ENCODE measurements at places on chromosomes 7 and 10.
A peak's percentile ranks its signal among the peaks of the same experiment; 100 is the strongest.

DNA sequence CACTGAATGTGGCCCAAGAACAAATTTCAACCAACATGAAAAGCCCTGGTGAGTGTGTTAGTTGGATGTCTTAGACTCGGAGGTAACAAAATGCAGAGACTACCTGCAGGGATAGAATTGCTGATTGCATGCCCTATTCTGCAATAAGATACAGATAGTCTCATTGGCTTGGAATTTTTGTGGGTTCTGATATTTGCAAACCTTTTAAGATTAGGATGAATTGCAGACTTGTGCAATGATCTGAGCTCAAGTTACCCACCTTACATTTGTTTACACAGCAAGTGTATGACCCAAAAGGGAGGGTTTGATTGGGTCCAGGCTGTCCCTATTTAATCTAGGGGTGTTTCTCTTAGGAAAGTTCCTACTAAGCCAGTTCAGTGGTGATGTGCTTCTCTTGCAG is 45.4 kb downstream of the GPR37 start:
- DNase-seq, result no peak

DNA sequence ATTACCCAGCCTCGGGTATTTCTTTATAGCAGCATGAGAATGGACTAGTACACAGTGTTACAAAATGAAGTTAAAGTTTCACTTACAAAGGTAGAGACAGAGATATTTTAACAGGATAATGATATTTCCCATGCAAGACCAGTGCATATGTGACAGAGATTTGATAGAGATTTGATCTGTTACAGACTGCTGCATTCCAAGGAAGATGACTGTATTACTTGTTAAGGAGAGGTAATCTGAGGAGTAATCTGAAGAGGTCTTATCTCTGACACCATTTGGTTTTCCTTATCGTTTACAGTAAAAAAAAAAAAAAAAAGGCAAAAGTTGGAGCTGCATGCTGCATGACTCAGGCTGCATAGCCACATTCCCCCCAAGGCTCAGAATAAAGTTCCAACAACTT is 289.6 kb downstream of the POM121L12 start:
- no peak for DNase-seq

DNA sequence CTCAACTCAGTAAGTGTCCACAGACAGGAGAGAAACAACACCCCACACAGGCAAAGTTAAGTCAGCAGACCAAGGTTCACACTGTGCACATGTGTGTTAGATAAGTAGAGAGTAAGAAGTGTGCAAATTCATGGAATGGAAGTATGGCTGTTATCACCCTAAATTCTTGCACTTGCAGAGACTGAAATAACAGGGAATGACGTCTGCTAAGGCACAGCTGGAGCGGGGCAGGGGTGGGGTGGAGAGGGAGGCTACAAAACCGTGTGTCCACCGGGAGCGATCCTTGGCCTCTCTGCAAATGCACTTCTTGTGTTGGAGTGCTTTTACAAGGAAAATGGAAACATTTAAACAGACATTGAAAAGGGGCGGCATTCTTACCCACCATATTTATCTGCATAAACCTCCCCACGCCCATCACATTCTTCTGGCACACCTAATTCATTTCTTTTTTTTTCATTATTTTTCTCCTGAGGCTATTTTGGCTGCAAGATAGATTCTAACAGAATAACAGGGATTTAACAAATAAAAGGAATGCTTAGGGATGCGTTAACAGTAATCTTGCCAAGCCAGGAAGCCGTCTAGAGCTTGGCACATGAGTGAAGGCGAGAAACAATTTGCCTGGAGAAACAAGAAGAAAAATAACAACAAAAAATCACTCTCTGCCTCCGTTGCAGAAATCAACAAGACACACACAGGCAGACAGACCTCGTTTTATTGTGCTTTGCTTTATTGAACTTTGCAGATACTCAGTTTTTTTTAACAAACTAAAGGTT is 30.1 kb downstream of the TNS3 start:
- DNase-seq, result no peak

GRCh38 chr7:29958667-29959358 is 30.8 kb downstream of the SCRN1 start:
- DNase-seq, result no peak

- DNase-seq, result no peak
Measured at GRCh38 chr7:26443751-26444150, 152.1 kb downstream of the SNX10 start.

GRCh38 chr7:123588376-123588775 is 13.2 kb upstream of the ASB15 start:
- no peak for DNase-seq

DNA sequence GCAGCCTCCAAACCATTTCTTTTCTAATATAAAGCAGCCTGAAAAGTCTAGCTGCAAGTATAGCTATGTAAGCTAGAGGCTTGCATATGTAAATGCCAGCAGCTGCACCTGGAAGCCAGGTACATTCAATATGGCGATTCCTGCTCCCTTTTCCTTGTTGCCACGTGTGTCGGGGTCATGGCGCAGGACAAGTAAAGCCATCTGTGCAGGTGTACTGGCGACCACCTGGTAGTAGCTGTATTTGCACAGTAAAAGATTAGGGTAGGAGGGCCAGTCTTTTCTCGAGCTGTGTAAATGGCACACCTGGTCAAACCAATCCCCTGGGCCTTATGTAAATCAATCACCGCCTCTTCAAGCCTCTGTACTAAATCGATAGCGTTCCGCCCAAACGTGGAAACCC is 484.5 kb downstream of the MAGI2 start:
- DNase-seq, result no peak

GRCh38 chr7:35729061-35729783 is 34.3 kb upstream of the HERPUD2 start:
- no peak for DNase-seq

GRCh38 chr10:76211691-76212090 is 780.3 kb downstream of the LRMDA start:
- no peak for DNase-seq

GRCh38 chr10:13705526-13706174 is 118.9 kb downstream of the PRPF18 start:
- peak; percentile 37 for DNase-seq

- peak; percentile 72 for DNase-seq
Measured at GRCh38 chr7:51430480-51431086, 114.0 kb upstream of the COBL start.

- no peak for DNase-seq
Measured at GRCh38 chr10:26314265-26315013, 97.9 kb downstream of the GAD2 start.

- no peak for DNase-seq
Measured at GRCh38 chr10:4867520-4868356, 41.7 kb downstream of the AKR1E2 start.

DNA sequence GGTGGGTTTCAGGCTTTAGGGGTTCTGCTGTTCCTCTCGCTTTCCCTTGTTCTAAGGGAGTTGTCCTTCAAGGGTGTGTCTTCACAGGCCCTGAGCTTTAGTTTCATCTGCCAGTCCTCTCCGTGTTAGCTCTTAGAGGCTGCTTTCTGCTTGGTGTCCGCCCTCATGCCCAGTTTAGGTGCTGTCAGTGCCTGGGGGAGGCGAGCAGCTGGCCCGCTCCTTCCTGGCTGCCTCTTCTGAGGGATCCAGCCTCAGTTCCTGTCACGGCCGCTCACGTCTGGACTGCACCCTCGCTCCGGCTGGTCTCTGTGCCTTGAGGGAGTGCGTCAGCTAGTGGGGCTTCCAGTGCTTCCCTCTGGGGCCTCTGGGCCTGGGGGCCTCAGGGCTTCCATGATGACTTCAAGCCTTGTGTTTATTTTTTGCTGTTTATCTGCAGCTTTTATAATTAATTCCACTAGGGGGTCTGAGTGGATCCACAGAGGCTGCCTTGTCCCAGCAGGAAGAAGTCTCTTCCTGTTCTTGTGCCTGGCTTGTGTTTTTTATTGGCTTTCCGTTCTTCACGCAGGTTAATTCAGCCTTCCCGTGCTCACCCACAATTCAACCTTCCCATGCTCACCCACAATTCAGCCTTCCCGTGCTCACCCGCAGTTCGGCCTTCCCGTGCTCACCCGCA is 33.0 kb downstream of the WDR37 start:
- no peak for DNase-seq

DNA sequence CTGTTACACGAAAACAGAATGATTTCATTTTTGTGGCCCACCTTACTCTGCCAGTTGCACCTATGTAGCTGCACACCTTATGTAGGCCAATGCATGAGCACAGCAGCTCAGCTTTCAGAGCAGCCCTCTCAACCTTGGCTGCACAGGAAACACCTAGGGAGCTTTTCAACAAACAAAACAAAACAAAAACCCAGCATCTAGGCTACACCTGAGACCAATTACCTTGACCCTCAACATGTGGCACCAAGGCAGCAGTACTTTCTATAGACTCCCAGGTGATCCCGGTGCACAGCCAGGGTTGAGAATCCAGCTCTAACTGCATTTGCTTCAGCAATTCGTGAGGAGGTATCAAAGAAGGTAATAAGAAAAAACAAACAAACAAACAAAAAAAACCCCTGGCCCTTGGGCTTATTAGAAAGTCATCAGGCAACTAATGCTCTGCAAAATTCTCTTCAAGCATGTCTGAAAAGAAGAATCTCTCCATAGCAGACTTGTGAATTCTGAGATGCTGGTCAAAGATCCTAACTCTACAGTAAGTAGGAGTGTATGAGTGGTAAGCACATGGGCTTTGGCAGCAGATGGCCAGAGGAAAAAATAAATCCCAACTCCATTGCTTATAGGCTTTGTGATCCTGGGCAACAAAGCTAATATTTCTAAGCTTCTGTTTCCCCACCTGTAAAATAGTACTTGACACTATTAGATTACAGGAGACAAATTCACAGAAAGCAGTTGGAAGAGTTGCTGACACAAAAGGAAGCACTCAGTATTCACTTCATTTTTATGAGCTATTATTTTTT is 113.4 kb upstream of the NOBOX start:
- no peak for DNase-seq

GRCh38 chr7:29038463-29038862 is 80.3 kb upstream of the TRIL start:
- DNase-seq, result no peak

DNA sequence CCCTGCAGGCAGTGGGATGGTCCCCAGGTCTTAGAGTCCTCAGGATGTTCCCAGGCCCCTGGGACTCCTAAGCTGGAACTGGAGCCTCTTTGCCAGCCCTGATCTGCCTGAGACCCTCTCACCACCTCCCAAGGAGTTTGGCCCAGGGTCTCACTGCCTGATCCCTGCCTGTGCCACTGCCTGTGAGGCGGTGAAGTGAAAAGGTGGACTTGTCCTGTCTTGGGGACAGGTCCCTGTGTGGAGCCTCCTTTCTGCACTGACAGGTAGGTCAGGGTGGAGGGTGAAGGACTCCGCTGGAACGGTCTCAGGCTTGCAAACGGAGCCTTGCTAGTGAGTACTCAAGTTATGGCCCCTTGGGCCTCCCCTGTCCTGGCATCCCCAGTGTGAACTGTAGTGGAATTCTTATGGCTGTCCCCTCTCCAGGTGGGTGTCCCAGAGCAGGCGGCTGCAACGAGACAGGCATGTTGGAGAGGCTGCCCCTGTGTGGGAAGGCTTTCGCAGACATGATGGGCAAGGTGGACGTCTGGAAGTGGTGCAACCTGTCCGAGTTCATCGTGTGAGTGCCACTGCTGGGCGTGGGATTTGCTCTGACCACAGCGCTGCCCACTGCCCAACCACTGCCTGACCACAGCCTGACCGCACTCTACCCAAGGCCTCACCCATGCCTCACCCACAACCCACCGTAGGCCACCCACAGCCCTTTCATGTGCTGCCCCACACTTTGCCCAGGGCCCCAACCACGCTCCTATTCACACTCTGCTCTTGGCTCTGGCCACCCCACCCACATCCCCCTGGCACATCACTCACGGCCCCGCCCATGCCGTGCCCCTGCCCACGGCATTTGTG is 19.5 kb downstream of the RAMP3 start:
- no peak for DNase-seq

All from Ammon's horn (tissue), 1 donor.